Stimulated activated CD4-positive, alpha-beta T cell treated with anti-CD3 and anti-CD28 coated beads, Interleukin-15, amount 100 ng/mL, for 24 hours (primary cell): ENCODE measurements at places on chromosomes 3 and 15.

GRCh38 chr3:37984596-37984995, 6.0 kb upstream of the VILL start:
- no peak for DNase-seq

GRCh38 chr3:182028081-182028480, 316.4 kb downstream of the SOX2 start:
- no peak for DNase-seq

DNA sequence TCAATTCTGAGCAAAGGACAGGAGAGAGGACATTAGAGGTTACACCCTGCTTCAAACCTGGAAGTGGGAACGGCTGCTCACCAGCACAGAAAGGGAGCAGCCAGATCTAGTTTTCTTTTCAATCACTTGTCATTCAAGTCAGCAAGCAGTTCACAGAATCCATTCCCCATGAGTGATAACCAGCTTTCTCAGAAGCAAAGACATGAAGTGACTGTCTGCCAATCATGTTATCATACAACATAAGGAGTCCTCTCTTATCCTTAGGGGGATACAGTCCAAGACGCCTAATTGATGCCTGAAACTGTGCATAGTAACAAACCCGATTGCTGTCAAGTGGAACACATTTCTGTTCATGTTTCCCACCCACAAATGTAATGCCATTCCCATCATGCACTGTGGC, 54.7 kb downstream of the FAM98B start:
- DNase-seq = no peak

DNA sequence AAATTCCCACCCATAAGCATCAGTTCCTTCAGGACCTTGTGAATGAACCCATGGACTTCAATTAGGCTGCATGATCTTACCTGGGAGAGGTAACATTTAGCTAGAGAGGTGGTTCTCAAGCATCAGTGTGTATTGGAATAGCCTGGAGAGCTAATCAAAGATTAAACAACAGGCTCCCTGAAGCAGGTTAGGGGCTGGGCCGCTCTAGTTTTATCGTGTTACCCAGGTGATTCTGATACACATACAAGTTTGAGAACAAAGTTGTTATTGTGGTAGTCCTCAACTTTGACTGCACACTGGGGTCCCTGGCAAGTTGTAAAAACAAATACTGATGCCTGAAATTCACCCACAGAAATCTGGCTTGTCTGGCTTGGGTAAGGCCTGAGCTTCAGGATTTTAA, 31.2 kb downstream of the MYH15 start:
- DNase-seq = no peak

DNA sequence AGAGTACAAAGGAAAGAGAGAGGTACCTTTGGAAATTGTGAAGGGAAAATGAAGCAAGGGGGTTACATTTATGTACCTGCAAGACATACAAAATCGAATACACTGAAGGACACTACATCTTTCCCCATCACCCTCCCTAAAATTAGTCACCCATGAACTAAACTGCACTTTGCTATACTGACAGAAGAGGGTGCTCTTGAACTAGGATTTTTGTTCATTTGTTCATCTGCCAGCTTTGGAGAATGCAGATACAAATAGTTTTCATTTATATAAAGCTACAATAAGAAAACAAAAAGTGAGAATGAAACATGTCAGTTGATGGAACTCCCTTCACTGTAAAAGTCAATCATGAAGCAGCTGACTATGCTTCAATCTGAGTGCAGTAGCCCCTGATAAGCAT, 55.7 kb downstream of the PCCB start:
- DNase-seq = no peak
